ENCODE measurements at places on chromosomes 6 and 20.
A peak's percentile ranks its signal among the peaks of the same experiment; 100 is the strongest.

DNA sequence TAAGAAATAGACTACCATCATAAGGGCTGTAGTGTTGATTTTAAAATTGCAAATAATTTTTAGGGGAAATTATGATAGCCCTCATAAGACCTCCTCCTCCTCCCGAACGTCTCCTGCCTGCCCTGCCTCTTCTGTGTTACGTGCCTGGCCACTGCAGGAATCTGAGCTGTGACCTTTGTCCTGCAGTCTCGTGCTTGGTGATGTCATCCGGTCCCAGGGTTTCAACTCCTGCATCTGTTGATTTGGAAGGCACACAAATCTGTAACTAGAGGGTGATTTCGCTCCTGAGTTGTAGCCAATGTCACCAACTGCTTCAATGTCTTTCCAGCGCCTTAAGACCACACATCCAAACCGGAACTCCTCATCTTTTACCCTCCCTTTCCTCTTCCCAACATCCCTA, 163.2 kb downstream of the AIG1 start:
- DNase-seq: no peak

GRCh38 chr20:8656335-8656734, 412.6 kb upstream of the PLCB4 start:
- no peak for DNase-seq

GRCh38 chr20:49937027-49937929, 1.1 kb downstream of the RNF114 start:
- no peak for DNase-seq

DNA sequence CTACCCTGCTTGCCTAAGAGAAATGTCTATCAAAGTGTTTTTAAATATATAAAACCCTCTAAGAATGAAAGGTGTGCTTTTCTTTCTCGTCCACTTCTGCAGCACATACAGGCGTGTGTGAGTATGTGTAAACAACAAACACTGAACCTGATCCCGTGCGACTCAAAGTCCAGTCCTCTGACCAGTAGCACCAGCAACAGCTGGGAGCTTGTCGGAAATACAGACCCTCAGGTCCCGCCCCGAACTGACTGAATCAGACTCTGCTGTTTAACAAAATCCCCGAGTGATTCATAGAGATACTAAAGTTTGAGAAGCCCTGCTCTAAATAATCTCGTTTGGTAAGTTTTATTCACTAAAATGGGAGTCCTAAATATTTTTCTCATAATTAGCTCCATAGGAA, 208.0 kb upstream of the KCNQ5 start:
- DNase-seq: no peak

GRCh38 chr20:10616212-10616611, 57.6 kb downstream of the JAG1 start:
- no peak for DNase-seq

DNA sequence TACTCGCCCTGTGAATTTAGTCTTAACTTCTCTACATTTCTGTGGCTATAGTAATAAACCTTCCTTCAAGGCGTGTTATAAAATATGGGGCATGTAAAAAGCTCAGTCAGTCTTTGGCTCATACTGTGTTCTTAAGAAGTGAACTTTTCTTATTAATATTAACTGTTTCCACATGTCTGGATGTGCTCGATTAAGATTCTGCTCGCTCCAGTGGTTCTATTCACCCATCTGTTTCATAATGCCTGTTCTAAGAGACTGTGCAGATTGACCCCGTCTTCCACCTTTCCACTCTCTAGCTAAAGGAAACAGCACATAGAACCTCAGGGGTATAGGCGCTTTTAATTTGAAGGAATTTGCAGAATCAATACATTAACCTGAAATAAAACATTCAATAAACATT, 99.9 kb downstream of the L3MBTL3 start:
- no peak for DNase-seq

DNA sequence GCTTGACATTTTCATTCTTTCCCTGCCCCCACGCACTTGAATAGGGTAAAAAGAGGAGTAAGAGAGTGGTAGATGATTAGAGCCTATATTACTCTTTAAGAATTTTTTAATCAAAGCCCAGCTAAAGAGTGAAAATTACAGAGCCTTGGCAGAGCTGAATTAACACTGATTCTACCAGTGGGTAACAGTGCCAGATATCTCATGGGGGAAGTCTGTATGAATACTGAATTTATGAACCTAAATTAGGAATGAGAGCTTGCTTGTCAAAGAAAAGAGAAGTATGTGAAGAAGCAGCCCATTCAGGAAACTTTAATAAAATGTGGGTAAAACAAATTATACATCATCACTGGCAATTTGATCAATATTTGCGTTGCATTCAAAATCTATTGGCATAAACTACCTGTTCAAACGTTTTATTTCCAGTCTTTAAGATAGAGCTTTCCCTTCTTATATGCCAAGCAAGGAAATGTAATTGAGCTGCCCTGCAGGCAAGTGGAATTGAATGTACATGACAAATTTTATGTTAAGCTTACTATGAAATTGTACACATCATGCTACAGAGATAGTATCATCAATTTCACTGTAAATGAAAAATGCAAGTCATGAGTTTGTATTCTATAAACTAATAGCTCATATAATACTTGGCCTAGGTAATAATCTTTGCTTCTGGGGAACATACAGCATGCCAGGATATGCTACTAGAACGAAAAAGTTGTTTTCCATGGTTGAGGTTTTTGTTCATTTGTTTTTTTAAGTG, 14.5 kb downstream of the SOBP start:
- DNase-seq: no peak

DNA sequence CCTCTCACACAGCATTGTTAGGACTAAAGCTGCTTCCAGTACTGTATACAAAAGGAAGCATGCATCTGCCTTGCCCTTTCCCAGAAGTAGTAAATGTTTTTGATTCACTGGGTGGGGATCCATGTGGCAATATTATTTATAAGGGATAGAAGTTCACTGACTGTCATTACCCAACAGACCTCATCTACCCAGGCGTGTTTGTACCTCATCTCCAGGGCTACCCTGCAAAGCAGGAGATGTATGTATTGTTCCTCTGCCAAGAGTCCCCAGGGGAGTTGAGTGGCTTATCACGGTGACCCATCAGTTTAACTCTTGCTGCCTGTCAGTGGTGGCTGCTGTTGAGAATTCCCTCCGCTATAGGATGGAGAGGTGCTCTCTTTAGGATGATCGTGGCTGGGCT, 42.5 kb downstream of the SLC24A3 start:
- DNase-seq: no peak

- DNase-seq: no peak
These were observed 3.6 kb downstream of the GTSF1L start for GRCh38 chr20:43723186-43723585.

DNA sequence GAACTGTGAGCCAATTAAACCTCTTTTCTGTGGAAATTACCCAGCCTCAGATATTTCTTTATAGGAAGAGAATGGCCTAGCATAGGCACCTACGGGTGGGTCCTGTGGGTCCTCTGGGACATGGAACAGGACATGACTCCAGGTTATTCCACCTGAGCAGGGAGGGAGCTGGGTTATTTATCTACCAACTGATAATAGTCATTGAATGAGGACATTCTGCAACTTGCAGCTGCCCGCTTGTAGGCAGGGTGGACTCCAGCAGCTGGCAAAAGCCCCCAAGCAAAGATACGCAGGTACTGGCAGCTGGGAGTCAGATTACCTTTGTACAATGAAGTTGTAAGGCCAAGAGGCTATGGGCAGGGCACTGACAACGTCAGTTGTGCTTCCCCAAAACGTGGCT, 1.4 kb upstream of the BANF2 start:
- no peak for DNase-seq

DNA sequence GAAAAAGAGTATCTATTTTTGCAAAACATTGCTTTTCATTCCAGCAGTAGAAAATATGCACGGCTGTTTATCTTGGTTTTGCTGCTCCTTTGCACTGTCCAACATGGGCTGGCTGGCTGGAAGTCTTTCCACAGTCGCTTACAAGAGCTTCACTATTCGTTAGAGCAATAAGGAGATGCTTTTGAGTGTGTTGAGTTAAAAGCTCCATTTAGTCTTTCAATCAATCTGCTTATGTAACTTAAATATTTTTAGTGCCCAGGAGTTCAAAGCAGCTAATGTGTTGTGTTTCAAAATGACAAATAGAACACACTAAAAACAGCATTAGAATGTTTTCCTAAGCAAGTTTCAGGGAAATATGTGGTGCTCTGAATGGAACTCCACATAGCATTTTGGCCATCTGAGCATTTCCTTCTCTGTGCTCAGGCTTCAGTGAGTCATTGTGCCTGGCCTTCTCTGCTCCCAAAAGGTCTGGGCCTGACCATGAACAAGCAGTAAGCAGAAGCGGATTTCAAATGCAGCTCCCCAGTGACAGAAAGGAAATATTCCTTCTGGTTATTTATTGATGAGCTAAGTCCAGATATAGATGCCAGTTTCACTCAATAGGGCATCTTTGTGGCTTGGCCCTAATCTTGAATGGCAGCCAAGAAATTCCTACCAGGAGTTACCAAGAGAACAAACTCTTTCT, 580.3 kb downstream of the TENT5A start:
- no peak for DNase-seq

- no peak for DNase-seq
These were observed 906 bp upstream of the BTN3A2 start for GRCh38 chr6:26363882-26364701.

- no peak for DNase-seq
These were observed 11.7 kb upstream of the GOPC start for GRCh38 chr6:117613920-117614560.

GRCh38 chr20:51404297-51405060, 138.0 kb downstream of the NFATC2 start:
- peak; percentile 70 for DNase-seq

GRCh38 chr6:169340395-169340794, 86.7 kb upstream of the THBS2 start:
- DNase-seq: no peak

- DNase-seq: no peak
These were observed 14.2 kb downstream of the CCR6 start for GRCh38 chr6:167137081-167137480.

- no peak for DNase-seq
These were observed 36.7 kb downstream of the LAMA2 start for GRCh38 chr6:128919412-128920180.

GRCh38 chr6:84912472-84913322, 148.3 kb upstream of the TBX18 start:
- no peak for DNase-seq

GRCh38 chr20:44572551-44573500, 9.6 kb upstream of the PKIG start:
- no peak for DNase-seq

- no peak for DNase-seq
These were observed 52.0 kb upstream of the BMP2 start for GRCh38 chr20:6715401-6715941.

DNA sequence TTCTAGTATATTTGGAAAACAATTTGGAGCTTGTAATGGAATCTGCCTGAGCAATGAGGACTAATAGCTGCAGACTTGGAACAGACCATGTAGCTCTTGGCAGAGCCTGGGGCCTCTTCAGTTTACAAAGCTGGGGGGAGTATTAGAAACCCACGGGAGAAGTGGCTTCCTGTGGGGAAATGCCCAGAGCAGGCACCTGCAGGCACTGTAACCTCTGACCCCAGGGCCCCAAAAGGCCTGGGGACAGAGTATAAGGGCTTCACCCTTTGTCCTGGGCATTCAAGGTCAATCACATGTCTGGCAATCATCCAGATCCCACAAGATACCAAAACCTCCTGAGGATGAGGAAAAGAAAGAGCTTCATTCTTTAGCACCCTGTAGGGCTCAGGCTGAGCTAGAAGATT, 19.4 kb downstream of the PKIG start:
- no peak for DNase-seq

DNA sequence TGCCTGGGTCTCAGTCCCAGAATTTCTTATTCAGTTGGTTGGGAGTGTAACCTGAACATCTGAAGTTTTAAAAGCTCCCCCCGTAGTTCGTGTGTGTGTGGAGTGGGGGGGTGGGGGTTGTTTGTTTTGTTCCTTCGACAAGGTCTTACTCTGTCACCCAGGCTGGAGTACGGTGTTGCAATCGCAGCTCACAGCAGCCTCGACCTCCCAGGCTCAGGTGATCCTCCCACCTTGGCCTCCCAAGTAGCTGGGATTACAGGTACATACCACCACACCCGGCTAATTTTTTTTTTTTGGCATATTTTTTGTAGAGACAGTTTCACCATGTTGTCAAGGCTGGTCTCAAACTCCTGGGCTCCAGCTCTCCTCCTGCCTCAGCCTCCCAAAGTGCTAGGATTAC, 3.1 kb downstream of the CCM2L start:
- DNase-seq: no peak

- DNase-seq: no peak
These were observed 33.9 kb downstream of the ITPR3 start for GRCh38 chr6:33654831-33655554.

DNA sequence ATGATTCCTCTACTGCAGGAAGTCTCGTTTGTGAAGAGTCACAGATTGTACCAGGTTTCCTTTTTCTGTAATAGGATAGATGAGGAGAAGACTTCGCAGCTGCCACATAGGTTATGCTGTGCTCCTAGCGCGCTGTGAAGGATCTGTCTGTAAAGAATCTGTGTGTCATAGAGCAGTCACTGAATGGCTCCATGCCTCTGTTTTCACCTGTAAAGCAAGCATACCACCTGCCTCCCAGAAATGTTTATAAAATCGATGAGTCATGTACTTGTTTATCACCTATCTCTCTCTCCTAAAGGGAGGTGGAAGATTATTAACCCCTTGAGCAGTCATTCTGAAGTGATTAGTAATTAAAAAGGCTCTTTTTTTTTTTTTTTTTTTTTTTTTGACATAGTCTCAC, 86.6 kb downstream of the TFAP2B start:
- DNase-seq: no peak

DNA sequence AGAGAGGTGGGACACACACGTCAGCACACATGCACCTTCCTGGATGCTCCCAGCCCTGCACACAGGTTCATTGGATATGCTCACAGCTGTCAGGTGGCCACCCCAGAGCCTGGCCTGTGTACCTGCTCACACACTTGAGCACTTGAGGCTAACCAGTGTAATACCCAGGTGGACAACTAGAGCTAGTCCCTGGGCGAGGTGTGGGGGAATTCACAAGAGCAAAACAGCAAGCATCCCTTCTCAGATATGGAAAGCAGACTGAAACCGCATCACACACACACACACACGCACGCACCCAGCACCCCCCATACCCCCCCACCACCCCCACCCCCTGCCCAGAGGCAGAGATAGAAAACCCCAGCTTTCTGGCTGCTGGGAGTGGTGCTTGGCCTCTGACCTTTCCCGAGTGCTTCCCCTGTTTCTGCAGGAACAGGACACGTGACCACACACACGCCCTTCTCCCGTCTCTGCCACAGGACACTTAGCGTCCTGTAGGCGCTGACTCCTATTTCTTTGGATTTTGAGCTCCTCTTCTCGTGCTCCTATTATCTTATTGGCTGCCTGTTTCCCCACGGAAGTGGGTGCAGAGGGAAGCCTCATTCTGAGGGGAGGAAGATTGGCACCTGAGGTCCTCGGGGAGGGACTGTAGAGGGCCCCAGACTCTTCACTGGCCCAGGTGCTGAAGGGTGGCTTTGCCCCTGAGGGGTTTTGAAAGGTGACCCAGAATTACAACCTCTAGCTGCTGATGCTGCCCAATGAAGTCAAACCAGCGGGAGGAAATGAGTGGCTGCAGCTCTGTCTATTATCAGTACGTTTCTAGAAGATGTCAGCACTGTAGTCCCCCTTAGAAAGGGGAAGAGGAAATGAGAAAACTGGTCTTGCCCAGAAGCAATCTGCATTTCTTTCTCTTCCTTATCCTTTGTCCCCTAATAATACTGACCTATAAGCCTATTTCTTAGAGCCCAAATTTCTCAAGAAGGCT, 65.8 kb downstream of the SYTL3 start:
- no peak for DNase-seq
